ENCODE measurements at places on chromosomes 2 and 18.

- peak; percentile 29 for DNase-seq
Measured at GRCh38 chr2:204315236-204315662, 230.0 kb upstream of the PARD3B start.

DNA sequence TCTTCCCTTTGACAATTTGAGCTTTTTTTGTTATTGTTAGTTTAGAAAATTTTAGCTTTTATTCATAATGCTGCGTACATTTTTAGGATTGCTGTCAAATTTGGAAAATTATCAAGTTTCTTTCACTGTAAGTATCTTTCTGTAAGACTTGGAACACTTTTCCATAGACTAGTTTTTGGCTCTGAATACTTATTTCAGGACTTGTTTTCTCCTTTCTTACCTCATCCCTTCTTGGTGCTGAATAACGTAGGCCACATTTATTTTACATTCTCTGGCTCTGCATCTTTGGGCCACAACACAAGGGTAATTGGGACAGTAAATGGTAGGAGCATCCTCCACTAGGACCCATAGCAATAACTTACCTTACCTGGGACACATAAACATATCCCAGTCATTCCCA, 85.1 kb downstream of the CCDC85A start:
- DNase-seq: no peak

DNA sequence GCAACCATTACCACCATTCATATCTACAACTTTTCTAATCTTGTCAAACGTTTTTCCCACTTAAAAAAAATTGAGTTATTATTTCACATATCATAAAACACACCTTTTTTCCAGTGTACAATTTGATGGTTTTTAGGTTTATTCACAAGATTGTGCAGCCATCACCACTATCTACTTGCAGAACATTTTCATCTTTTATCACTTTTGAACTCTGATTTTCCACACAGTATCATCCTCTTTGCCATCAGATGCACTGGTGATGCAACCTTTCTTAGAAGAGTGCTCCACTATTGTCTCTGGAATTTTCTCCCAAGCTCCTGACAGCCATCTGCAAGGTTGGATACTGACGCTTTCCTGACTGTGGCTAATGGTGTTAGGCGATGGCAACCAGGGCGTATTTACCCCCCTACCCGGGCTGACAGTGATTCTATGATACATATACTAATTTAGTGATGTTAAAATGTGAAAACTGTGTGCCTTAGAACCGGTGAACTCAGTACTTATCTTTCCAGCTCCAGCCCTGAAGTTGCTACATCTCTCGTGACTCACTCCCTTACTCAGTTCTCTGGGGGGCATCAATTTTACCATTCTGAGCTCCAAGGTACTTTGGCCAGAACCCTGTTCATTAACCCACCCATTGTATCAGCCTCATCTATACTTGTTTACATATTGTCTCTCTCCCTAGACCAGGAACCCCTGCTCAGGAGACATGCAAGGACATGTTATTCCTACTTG, 105.4 kb upstream of the SPRED2 start:
- peak; percentile 33 for DNase-seq

GRCh38 chr2:61633250-61633649, 95.1 kb upstream of the XPO1 start:
- no peak for DNase-seq

DNA sequence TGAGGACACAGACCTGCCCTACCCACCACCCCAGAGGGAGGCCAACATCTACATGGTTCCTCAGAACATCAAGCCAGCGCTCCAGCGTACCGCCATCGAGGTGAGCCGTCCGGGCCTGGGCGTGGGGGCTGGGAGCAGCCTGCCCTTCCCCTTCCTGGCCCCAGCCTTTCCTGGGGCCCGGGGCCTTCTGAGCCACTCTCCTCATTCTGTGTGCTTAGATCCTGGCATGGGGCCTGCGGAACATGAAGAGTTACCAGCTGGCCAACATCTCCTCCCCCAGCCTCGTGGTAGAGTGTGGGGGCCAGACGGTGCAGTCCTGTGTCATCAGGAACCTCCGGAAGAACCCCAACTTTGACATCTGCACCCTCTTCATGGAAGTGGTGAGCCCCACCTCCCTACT, 157.9 kb downstream of the DYSF start:
- DNase-seq: no peak

DNA sequence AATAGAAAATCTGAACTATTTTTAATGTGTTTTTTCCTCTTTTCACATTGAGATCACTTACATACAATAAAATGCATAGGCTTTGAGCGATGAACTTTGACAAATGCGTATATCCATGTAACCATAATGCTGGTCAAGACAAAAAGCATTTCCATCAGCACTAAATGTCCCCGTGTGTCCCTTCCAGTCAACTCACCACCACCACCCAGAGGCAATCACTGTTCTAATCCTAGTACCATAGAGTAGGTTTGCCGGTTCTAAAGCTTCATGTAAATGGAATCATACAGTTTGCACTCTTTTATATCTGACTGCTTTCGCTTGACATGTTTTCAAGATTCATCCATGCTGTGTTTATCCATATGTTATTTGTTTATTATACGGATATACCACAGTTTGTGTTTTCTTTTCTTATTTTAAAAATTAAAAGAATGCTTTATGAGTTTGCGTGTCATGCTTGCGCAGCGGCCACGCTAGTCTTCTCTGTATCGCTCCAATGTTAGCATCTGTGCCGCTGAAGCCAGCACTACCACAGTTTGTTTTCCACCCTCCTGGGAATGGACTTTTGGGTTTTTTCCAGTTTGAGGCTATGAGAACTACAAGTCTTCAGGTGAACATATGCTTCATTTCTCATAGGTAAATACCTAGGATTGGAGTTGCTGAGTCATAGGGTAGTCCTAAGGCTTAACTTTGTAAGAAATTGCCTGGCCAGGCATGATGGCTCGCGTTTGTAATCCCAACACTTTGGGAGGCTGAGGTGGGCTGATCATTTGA, 197.5 kb upstream of the CHAC2 start:
- DNase-seq: no peak

GRCh38 chr2:159249990-159250715, 36.4 kb downstream of the WDSUB1 start:
- DNase-seq: peak; percentile 39

GRCh38 chr2:133266926-133267590, 301.2 kb downstream of the NCKAP5 start:
- DNase-seq: no peak

DNA sequence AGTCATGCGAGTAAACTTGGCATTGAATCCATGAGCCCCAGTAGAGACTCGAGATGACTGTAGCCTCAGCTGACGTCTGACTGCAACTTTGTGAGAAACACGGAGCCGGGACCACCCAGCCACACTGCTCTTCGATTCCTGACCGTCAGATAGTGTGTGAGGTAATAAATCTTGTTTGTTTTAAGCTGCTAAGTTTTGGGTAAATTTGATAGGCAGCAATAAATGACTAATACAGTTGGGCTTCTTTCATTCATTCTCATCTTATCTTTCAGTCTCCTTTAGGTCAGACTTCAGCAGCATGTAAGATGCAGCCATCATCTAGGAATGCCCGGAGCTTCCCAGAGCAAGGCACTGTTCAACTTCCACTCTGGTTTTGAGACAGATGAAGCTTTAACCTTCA, 8.0 kb upstream of the KLHL29 start:
- peak; percentile 27 for DNase-seq

- peak; percentile 91 for DNase-seq
Measured at GRCh38 chr2:150526827-150527226, 39.4 kb upstream of the RND3 start.

GRCh38 chr2:160649698-160650097, 156.1 kb upstream of the RBMS1 start:
- DNase-seq: no peak

- peak; percentile 78 for DNase-seq
Measured at GRCh38 chr2:100891906-100892642, 72.1 kb downstream of the NPAS2 start.

DNA sequence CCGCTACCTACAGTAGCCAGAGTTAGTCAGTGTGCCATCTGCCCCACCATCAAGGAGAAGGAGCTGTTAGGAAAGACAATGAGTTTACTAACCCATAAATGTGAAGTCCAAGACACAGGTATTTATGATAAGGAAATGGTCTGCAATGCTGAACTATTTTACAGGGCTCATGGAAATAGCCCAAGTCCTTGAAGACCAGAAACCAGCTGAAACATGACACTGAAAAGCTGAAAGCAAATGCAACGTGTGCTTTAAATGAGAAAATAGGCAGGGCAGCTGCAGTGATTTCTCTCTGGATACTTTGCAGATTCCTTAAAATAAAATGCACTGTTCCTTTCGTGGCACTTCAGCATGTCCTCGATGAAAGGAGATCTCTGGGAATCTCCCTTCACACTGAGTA, 256.4 kb upstream of the TCF4 start:
- DNase-seq: peak; percentile 46

- no peak for DNase-seq
Measured at GRCh38 chr18:25621682-25622081, 269.7 kb upstream of the ZNF521 start.

- DNase-seq: no peak
Measured at GRCh38 chr2:208847651-208848050, 441.1 kb downstream of the PTH2R start.

- no peak for DNase-seq
Measured at GRCh38 chr18:26940744-26941398, 75.4 kb upstream of the AQP4 start.

GRCh38 chr2:157238296-157238695, 19.2 kb upstream of the GALNT5 start:
- DNase-seq: no peak

Measured in fibroblast of upper back skin (primary cell).